ENCODE measurements at places on chromosomes 6 and 20.

GRCh38 chr6:137830511-137830911, 36.5 kb upstream of the TNFAIP3 start:
- no peak for DNase-seq

DNA sequence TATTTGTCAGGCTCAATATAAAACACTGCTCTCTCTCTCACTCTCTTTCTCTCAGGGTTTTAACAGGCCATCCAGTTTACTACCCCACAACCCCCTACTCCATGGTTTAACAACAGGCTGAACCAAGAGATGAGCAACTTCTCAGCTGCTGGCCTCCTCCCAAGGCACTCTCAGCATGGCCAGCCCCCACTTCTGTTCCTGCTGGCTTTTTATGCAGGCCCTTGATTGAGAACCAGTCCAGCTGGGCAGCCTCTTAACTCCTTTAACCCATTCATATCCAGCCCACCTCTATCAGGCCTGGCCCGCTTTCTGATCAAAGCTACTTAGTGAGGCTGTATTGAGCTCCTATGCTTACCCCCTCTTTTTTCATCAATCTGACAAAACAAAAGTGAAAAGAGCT, 346.8 kb upstream of the POU3F2 start:
- DNase-seq: no peak

DNA sequence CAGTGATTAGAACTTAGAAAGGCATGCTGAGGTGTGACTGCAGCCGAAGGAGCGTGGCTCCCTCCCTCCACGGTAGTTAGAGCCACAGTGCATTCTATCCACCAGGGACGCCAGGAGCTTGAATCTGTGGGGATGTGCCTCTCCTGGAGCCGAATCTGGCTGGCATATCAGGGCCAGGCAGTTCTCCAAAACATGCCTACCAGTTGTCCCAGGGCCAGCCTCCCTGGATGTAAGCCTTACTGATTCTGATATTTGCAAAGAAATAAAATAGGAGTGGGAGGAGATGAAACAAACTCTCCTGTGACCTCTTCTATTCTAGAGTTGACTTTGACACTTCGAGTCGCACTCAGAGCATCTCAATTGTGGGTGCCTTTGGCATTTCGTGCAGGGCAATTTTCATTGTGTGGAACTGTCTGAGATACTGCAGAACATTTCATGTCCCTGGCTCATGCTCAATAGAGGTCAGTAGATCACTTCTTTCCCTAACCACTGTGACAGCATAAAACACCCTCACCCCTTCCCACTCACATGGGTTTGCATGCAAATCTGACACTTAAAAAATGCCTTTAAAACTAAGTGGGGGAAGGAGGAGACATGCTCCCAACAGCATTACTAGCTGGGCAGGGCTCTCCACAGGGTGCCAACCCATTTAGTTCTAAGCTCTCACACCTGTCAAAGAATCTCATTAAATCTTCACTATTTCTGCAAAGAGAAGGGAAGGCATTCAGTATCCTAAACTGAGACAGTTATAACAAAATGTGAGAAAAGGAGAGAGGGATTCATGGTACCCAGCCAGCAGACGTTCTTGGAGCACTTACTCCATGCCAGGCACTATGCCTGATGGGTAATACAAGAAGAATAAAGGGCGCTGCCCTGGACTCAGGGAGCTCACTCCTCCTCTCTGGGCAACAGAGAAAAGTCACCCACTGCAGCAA, 378.9 kb downstream of the PREX1 start:
- DNase-seq: no peak

GRCh38 chr6:54196905-54197304, 85.7 kb downstream of the MLIP start:
- no peak for DNase-seq

DNA sequence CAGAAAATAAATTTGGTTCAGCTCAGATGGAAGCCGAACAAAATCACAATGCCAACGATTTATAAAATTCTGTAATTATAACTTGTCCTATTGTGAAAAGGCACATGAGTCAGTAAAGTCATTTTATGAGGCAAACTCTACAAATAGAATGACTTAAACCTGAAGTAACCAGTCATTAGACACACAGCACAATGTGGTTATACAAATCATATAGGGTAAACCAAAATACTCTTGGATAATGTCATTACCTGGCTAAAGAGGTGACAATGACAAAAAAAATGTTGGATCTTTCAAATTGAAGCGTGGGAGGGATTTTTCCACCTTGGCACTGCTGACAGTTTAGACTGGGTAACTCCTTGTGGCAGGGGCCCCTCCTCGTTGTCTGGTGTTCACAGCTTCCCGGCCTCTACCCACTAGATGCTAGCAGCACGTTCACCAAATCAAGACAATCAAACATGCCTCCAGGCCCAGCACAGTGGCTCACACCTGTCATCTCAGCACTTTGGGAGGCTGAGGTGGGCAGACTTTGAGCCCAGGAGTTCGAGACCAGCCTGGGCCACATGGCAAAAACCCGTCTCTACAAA, 5.0 kb downstream of the ANKRD60 start:
- no peak for DNase-seq

DNA sequence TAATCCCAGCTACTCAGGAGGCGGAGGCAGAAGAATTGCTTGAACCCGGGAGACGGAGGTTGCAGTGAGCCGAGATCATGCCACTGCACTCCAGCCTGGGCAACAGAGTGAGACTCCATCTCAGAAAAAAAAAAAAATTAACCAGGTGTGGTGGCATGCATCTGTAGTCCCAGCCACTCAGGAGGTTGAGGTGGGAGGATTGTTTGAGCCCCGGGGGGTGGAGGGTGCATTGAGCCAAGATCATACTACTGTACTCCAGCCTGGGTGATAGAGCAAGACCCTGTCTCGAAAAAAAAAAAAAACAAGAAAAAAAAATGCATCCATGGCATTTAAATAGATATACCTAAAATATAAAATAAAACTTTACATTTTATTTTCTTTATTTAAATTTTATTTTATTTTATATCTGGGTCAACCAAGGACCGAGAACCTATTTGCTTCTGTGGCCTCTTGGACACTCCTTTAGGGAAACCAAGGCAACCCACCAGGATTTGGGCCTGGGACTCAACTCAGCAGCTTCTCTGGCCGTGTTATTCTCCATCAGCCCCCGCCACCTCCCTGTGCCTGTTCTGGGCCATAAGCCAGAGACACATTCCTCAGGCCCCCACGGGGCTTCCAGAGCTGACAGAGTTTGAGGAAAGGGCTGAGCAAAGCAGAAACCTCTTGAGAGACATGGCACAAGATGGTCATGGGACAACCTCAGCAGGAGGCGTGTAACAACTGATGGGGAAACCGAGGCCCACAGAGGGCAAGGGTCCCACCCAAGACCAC, 6.2 kb downstream of the SNTA1 start:
- DNase-seq: no peak

GRCh38 chr6:30238178-30238795, 25.1 kb upstream of the TRIM26 start:
- no peak for DNase-seq

DNA sequence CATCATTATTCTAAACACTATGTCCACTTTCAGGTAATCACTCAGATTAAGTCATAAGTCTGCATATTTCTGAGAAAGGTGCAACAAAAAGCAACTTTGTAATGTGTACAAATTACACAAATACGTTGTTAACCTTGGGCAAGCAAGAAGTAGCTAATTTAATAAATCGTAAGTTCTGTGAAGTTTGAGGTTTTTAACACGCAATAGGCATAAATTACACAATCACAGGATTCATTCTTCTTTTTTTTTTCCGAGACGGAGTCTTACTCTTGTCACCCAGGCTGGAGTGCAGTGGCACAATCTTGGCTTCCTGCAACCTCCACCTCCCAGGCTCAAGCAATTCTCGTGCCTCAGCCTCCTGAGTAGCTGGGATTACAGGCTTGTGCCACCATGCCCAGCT, 57.2 kb upstream of the F13A1 start:
- DNase-seq: no peak

DNA sequence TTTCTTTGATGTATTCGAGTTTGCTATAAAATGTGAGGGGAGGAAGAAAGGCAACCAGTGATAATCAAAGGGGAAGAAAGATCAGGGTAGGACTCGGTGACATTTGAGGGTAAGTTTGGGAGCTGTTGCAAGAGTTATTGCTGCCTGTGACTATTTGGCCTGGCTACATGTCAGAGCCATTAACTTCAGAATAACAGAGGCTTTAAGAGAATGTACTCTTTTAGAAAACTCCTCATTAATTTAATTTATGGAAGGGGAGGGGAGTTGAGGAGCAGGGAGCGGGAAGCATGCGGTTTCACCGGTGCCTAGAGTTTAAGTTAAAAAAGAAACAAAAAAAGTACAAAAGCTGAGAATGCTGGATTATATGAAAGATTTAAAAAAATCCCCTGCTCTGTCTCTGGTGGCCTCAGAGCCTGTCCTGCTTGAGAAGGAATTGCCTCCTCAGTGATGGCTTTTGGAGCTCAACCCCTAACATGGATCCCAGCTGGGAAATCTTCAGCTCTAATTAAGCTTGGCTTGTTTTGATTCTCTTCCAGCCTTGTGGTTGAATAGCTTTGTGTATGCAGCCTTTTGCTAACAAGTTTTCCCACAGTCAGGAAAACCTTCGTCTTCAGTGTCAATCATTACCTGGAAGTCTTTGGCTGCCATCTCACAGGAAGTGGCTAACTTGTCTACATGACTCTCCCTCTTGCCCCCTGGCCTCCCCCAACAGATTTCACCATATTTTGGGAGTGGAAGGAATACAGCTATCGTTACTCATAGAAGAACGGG, 238.2 kb downstream of the SOX4 start:
- peak; percentile 95 for DNase-seq

GRCh38 chr20:63072231-63072791, 65.5 kb upstream of the BHLHE23 start:
- no peak for DNase-seq

DNA sequence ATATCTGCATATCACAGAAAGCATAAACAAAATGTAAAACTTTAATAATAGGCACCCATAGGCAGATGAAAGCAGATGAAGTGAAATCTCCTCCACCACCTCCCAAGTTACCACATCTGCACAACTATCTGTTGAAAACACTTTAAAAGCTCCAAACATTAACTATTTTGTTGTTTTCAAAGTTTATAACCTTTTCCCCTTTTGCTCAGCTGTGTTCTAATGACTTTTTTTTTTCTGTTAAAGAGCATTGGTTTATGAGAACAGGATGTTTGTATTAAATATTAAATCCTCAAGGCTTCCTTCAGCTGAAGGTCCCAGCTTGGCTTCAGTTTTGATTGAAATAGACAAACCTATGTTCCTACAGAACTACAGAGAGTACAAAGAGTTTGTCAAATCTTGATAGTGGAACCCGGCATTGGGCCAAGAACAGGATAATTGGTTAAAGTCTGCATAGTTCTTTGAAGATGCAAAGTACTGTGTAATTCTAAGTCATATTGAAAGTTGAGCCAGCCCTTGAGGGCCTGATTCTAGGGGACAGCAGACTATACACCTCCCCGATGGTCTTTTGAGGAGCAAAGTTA, 255.1 kb upstream of the JAG1 start:
- DNase-seq: no peak

DNA sequence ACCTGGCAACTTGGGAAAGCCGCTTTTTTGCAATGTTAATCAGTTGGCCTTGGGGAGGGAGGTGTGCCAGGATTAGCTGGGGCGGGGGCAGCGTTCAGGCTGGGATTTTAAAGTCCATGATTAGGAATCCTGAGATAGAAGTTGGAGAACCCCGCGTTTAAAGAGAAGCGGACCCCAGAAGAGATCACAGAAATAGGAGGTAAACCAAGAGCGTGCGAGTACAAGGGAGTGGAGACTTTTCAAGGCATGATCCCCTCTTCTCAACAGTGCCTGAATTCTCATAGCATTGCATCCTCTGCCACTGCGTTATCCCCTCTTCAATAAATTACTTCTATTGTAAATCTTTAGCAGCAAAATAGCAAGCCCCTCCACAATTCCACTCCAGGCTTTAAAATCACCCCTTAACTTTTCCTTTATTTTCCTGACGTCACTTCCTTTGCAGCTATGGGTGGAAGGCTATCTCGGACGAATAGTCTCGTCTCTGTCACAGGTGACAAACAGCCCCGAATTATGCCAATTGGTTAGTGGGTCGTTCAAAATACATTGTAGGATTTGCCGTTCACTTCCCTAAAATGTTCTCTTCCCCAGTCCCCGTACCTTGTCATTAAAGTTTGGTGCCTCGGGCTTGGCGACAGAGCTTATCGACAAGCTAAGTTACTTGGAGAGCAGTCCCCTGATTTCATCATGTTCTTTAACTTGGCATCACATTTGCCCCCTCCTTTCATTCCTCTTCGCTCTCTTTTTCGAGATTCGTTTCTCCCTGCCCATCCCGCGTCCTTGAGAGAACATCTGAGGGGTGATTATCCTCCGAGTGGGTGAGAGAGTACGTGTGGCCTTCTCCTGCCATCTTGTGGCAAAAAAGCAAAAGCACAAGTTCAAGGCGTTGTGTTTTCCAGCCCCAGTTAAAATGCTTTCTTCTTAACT, 17.1 kb downstream of the OR2B2 start:
- no peak for DNase-seq

DNA sequence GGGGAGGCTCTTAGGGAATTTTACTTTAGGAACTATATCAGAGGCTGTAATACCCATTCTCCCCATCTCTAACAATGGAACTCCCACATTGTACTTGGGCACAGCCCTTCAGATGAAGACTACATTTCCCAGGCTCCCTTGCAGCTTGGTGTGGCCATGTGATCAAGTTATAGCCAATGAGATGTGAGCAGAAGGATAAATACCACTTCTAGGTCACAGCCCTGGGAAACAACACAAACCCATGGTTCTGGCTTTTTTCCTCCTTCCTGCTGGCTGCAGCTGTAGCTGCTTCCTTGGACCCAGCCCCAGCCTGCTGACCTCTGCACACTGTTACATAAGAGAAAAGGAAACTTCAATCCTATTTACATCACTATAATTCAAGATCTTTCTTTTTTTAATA, 445.9 kb upstream of the JARID2 start:
- peak; percentile 4 for DNase-seq

DNA sequence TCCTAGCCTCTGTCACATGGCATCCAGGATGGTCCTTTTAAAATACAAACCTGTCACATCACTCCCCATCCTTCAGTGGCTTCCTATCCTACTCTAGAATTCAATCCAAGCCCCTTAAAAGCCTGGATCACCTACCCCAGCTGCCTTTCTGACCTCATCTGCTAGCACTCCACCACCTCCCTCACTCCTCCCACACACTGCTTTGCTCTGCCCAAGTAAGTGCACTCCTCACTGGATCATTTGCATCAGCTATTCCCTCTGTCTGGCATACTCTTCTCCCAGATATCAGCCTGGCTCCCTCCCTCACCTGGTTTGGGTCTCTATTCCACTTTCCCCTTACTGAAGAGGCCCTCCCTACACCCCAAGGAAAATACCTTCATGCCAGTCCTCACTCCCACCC, 10.5 kb downstream of the C6orf136 start:
- DNase-seq: no peak

GRCh38 chr6:43376551-43376981, 7.1 kb upstream of the ZNF318 start:
- DNase-seq: peak; percentile 30

DNA sequence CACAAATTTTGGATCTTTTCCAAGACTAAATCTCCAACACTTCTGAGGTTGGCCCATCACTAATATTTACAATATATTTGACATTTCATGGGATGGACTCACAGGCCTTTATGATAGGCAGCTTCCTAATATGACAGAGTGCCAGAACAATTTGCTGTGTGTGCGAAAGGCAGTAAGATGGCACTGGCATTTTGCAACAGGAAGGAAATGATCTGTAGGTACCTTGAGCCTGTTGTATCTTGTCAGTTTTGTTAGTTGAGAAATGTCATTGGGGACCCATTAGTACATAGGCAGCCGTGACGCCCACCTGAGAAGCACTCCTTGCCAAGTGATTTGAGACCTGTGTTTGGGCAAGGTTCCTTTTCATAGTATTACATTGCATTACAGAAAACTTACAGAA, 153.4 kb upstream of the HEY2 start:
- DNase-seq: no peak

Data from epithelial cell of proximal tubule (primary cell).